ENCODE measurements at places on chromosomes 4 and X.

- DNase-seq, result no peak
Observed at GRCh38 chr4:150515135-150515534, 66.8 kb upstream of the MAB21L2 start.

DNA sequence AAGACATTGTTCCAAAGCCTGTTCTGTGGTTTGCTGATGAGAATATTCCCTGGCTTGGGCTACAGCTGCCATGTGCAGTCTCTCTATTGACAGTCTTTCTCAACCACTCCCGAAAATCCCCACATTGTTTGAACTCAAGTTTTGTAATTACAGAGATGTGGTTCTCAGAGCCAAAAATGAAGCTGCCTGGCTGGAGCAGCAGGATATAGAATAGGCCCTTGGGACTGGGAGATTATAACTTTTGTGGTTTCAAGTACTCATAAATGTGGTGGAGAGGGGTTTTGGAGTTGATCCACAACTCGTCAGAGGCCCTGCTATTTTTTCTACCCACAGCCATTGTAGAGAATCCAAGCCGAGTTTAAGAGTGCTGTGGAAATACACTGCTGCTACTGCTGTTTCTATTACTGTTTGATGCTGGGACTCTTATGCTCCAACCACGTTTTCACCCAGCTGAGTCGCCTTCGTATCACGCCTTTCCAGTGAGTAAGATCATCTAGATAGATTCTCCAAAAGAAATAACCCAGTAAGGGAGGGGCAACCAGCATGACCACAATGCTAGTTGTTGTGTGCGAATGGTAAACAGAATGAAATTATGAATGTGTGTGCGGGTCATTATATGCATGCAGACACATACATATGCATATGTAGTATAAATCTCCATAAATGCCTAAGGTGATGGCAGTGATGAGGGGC is 57.1 kb upstream of the ATXN3L start:
- no peak for DNase-seq

DNA sequence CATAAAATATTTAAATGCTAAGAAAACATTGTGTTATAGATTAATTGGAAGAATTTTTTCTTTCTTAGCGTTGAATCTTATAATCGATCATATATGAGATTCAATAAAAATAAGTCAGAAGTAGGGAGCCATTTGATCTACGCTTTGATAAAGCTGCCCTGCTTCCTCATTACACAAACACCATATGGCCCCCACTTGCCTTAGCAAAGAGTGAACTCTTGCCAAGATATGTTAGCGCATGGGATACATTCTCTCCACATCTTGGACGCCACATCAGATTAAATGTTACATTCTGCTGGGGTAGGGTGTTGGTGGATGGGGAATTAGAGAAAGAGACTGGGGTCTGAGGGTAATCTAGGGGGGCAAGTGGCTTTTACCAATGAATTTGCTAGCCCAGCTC is 207.7 kb upstream of the MID1 start:
- no peak for DNase-seq

DNA sequence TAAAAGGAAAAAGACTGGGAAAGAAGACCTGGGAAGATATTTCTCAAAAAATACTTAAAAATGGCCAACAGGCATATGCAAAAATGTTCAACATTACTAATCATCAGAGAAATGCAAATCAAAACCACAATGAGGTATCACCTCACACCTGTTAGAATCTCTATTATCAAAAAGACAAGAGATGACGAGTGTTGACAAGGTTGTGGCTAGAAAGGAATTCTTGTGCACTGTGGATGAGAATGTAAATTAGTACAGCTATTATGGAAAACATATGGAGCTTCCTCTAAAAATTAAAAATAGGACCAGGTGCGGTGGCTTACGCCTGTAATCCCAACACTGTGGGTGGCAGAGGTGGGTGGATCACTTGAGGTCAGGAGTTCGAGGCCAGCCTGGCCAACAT is 50.0 kb downstream of the C4orf46 start:
- no peak for DNase-seq

GRCh38 chr4:181476508-181476890 is 766.7 kb upstream of the TENM3 start:
- DNase-seq, result no peak

DNA sequence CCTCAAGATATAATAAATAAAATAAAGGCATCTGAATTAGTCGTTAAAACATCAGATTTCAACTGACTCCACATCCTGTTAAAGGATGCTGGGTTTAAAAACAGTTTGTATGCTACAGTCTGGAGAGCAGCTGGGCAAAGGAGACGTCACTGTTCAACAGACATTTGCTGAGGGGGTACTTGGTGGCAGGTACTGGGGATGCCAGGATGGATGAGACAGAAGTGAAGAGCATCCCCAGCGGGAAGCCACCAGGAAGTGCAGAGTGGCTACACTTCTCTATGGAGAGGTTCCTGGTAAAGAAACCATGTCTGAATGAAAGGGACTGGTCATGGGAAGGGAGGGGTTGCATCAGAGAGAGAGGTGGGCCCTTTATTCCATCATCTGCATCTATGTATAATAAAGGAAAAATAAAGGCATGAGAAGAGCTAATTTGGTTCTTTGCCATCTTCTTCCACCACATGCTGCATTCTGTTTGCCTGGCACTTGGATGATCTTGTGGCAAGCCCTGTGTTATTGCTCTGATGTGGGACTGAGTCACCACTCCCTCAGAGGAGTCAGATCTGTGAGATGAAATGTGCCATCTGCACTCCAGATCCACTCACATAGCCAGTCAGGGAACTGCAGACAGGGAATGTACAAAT is 145.0 kb downstream of the SOWAHB start:
- DNase-seq, result no peak

- DNase-seq, result no peak
Observed at GRCh38 chrX:148914783-148915182, 414.4 kb downstream of the AFF2 start.

DNA sequence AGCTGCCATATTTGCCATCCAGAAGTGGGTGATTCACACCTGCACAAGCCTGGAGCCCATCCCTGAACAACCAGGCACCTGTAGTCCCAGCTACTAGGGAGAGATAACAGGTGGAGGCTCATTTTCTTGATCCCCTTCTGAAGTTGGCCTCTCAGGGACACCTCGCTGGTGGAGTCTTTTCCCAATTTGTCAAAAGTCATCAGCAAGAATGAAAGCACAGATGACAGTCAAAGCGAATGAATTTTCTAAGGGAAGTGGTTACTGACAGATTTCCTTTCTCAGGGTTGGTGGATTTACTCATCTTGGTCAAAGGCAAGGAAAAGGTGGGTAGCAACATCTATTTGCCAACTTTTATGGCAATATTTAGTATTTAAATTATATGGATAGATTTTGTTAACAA is 36.5 kb downstream of the FGFBP1 start:
- no peak for DNase-seq

GRCh38 chr4:100254237-100254636 is 64.0 kb upstream of the DDIT4L start:
- DNase-seq, result no peak

GRCh38 chr4:37595875-37596680 is 90.1 kb downstream of the RELL1 start:
- no peak for DNase-seq

DNA sequence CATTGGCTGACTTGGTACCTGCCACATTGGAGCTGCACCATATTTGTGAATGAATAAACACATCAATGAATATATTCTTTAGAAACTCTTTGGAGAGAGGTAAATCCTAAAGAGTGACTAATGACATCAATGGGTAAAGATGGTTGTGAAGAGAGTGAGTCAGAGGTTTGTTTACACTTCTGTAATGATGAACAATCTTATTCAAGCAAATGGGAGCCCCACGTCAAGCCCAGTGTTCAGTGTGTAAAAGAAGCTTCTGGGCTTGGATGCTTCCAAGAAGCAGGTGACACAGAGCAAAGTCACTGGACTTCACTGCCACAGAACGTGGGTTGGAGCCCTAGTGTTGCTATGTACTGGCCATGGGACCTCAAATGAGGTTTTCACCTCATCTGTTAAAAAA is 319.0 kb downstream of the STK32B start:
- DNase-seq, result no peak

- DNase-seq, result no peak
Observed at GRCh38 chr4:110096405-110096804, 102.0 kb downstream of the ELOVL6 start.

DNA sequence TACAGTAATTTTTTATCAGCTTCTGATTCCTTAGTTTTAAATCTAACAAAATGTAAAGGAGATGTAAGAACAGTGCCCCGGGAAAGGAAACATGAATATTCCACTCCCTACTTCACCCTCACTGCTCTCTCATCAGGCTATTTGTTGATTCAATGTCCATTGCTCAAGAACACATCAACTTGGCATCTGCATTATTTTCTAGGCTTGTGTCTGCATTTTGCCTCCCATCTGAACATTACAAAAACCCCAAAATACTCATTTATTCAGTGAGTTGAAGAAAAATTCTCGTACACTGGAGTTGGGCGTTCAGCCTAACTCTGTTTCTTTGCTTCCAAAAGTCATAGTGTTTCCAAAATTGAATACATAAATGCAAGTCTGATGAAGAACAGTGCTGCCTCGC is 25.6 kb downstream of the ARHGAP6 start:
- no peak for DNase-seq

GRCh38 chr4:19010761-19011160 is 989.2 kb upstream of the LCORL start:
- no peak for DNase-seq

DNA sequence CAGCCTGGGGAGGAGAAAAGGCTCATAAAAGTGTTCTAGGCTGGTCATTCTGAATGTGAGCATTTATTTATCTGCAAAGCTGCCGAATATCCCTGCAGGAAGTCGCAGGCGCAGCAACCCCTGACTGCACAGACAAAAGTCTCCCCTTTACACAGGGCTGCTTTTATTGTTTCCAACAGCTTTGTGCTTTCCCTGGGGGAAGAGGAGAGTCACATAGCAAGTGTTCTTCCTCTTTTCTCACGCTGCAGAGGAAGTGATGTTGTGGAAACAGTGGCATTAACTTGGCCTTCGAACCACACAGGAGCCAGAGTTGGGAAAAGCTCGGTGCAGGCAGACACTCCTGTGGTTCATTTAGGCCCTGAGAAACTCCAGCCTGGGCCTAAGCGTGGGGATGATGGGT is 81.5 kb upstream of the BCOR start:
- DNase-seq, result no peak

- DNase-seq, result no peak
Observed at GRCh38 chr4:41146196-41146595, 68.1 kb downstream of the APBB2 start.

DNA sequence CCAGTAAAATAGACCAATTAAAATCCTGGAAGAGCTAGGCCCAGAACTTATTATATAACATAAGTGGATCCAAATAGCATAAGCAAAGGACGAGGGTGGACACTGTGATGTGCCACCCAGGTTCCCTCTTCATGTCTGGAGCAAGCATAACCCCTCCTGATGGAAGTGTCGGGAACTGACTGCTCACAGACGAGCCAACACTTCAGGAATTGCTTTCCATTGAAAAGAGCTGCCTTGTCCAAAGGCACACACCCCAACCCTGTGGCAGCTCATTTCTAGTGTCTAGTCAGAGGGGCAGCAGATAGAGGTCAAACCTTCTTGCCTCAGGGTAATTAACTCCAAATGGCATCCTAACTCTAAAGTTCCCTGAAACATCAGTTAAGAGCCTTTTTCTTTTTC is 15.3 kb downstream of the DDIT4L start:
- DNase-seq, result no peak

DNA sequence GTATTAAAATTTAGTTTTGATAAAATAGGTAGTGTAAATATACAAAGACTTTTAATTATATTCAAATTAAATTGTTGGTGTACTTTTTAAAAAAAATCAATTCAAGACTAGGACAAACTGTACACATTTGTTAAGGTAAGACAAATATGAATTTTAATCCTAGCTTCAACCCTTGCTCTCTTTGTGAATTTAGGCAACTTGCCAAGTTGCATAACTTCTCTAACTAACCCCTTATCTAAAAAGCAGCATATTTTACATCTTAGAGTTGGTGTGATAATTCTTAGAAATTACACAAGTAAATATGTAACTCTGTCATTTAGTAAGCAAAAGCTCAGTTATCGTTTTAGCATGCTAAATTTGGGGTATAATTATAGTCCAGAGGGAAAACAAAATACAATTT is 78.1 kb upstream of the FSTL5 start:
- no peak for DNase-seq

- DNase-seq, result no peak
Observed at GRCh38 chrX:153515435-153515834, 2.0 kb upstream of the ATP2B3 start.

GRCh38 chr4:110289601-110290100 is 91.2 kb upstream of the ELOVL6 start:
- DNase-seq, result no peak

DNA sequence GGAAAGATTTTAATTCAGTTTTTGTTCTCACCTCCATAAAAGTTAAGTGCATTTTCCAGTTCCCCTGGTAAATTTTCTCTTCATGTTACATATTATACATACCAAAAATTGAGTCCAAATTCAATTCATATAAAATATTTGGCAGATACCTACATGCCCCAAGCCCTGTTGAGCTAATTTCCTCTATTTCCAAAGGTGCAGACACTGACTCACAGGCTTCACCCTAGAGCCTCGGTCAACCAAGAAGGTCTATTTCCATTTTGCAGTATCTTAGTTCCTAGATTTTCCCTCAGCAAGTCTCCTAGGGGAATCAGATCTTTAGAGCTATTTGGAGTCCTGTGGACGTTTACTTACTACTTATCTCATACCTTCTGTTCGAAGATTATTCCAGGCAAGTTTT is 174.4 kb downstream of the TSPAN5 start:
- DNase-seq, result no peak

DNA sequence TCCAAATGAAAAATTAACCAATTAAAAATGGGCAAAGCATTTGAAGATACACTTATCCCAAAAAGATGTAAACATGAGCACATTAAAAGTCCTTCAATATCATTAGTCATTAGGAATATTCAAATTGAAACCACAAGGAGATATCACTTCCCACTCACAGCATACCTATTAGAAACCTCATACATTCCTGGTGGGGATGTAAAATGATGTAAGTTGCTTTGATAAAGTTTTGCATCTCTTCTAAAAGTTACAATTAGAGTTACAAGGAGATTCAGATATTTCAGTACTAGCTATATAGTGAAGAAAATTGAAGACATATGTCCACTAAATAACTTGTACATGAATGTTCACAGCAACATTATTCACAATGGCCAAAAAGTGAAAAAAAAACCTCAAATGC is 1109.3 kb upstream of the LCORL start:
- no peak for DNase-seq

DNA sequence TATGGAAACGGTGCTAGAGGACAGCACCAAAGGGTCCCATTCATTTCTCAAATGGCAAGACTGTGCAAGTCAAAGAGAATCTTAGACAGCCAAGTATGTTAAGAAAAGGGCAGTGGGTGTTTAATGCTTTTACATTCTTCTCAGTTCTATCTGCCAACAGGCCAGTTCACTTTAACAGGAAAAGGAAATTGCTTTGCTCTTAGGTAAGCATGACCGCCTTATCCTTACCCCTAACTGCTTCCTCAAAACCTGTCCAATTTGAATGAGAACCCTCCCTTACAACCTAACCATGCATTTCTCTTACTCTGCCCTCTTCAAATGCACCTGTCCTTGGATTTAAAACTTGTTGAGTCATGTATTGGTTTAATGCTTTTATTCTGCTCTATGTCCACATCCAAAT is 44.5 kb upstream of the BLTP1 start:
- DNase-seq, result no peak

- DNase-seq, result no peak
Observed at GRCh38 chr4:101792056-101792590, 1.6 kb downstream of the BANK1 start.

- no peak for DNase-seq
Observed at GRCh38 chr4:23999714-24000469, 110.0 kb upstream of the PPARGC1A start.

- no peak for DNase-seq
Observed at GRCh38 chrX:124646403-124646802, 300.0 kb downstream of the SH2D1A start.

All from ecto neural progenitor cell (in vitro differentiated cells).